ENCODE measurements at places on chromosomes 3 and 15. TPM values are rescaled to one million over a fixed set of nuclear protein-coding genes. Genes with fewer than 3 reads are reported as not detected.

GNB4 gene
- 0.96 TPM for total RNA-seq

DNA sequence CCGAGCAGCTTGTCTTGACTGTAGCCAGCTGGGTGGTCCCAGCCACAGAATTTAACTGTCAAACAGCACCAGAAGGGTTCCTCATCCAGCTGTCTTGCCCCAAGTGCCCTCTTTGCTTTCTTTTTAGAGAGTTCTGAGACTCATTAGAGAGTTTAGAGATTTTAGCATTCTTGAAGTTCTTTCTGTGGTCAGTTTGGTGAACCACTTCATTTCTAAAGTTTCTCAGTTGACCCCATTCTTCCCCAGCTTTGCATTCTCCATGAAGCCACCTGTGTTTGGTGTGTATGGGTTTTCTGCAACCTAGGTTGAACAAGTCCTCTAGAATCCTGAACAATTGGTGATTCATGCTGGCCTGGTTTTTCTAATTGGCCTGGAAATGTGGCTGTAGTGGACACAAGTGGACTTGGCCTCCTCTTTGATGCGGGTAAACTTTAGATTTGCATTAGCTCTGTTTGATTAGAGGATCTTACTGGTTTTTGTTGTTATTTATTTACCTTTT lies 33.7 kb downstream of the FLNB start:
- DNase-seq = no peak

WDR93 gene
- not detected for total RNA-seq

GRCh38 chr3:52404391-52404790 lies 40.5 kb downstream of the SEMA3G start:
- DNase-seq = no peak

GRCh38 chr15:87564681-87565080 lies 691.9 kb downstream of the NTRK3 start:
- DNase-seq = no peak

OSBPL10 gene
- total RNA-seq = not detected
